Activated CD4-positive, alpha-beta T cell treated with anti-CD3 and anti-CD28 coated beads, Interleukin-2, amount 10 ng/mL, durations not matched to agents 7 days and 5 days (primary cell): ENCODE measurements at places on chromosomes 5 and 9. TPM values are rescaled to one million over a fixed set of nuclear protein-coding genes. Genes with fewer than 3 reads are reported as not detected.

DNA sequence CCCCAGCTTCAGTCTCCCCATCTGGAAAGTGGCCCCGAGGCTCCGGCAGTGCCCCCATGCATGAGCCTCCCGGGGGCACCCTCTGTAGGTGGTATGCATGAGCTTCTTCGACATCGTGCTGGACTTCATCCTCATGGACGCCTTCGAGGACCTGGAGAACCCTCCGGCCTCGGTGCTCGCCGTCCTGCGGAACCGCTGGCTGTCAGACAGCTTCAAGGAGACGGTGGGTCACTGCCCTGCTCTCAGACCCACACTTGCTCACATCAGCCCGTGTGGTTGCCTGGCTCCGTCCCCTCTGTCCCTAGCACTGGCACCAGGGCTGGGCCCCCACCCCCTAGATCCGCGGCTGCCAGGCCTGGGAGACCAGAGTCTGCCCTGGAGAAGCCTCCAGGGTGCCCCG, 12.8 kb upstream of the DOLPP1 start:
- DNase-seq = no peak

Gene PCDHB11
- total RNA-seq = not detected

Gene NR2F1
- total RNA-seq = not detected

GRCh38 chr9:125479846-125480615, 218.4 kb downstream of the GAPVD1 start:
- no peak for DNase-seq

DNA sequence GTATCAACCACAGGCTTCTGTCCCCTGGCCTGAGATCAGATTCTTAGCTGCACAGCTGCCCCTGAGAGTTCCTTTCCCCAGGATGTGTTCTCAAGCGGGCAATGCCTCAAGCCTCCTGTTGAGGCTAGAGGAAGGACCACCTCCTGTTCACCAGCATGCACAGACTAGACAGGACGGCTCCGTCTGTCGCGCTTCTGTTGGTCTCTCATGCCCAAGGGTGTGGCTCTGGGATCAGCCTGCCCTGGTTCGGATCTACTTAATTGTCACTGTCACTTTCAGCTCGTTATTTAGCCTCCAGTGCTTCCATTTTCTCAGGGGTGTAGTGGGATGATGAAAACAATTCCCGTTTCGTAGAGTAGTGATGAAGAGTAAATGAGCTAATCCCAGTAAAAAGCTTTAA, 103.1 kb downstream of the KCNIP1 start:
- no peak for DNase-seq

- DNase-seq = no peak
These were observed 185.0 kb downstream of the GLIS3 start for GRCh38 chr9:4114569-4115505.

DNA sequence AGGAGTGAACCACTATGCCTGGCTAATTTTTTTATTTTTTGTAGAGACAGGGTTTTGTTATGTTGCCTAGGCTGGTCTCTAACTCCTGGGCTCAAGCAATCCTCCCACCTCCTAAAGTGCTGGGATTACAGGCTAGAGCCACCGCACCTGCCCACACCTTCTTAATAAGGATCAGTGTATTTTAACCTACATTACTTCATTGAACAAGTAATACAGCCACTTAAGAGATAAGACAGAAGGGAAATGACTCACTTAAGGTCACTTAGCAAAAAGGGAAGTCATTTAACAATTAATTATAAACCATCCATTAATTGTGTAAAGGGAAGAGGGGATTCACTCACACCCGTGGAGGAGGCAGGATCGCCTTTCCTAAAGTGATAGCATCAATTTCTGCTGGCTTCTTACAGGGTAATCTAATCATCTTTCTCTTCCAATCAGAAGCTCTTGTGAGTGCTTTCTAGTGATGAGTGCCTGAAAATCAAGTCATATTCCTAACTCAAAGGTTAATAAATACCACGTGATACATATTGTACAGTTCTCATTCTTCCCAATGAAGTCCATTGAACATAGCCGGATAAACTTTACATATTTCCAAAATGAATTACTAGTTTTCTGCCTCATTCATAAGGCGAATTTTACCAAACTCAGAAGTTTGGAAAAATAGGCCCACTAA, 3.5 kb downstream of the FBXW11 start:
- no peak for DNase-seq

DNA sequence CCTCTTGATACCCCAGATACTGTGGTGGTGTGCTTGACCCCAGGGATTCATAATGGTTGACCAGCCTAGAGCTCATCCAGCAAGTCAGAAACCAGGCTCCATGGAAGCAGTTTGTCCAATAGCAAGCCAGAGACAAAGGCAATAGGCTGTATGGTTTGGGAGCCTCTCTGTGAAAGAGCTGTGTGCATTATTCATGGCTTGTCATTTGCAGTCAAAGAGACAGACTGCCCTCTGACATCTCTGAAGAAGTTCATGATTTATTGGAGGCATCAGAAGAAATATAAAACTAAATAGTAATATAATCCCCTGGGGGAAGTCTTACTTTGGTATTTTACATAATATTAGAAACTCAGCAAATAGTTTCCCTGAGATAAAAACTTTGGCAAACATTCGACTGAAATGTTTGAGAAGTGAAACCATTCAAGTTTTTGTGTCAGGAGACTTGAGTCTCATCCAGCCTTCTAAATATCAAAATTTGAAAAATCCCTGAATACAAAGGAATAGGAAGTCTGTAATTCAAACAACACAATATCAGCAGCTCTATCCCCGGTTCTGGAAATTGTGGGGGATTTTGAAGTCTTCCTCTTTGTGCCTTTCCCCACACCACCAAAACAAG, 250.3 kb downstream of the ZSWIM6 start:
- no peak for DNase-seq

DNA sequence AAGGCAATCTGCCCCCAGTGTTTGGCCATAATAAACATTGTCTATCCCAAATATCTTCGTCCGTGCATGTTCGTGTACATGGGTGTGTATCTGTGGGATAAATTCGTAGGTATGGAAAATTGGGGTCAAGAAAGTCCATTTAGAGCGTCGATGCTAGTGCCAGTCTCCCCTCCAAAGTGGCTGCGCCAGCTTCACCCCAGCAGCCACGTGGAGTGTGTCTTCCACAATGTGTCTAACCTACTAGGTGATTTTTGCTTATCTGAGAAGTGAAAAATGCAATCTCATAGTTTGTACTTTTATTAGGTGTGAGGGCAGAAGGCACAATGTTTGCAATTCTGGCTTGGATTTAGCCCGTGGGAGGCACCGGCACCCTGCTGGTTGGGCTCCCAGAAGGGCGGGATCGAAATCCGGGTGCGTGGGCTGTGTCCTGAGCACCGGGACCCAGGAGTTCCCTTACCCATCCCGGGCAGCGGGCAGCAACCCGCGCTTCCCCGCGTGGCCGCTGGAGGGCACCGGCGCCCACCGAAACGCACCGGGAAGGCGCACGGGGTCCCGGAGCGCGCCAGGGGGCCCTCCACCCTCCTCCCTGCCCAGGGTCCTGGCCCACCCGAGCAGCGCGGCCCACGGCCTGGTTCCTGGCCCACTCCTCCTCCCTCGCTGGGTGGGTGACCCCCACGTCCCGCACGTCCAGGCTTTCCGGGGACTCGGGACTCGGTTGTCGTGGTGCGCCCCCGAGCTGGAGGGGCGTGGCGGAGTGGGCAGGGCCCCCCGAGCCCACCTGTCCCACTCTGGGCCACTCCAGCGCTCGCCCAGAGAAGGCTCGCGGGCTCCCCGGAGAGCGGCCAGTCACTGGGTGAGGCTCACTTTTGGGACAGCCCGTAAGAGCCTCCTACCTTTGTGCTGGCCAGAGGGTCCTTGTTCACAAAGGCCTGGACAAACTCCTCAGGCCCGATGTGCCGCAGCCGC, 55.4 kb upstream of the RNF130 start:
- DNase-seq = peak; percentile 28
